ENCODE measurements at places on chromosomes 6 and 20.

DNA sequence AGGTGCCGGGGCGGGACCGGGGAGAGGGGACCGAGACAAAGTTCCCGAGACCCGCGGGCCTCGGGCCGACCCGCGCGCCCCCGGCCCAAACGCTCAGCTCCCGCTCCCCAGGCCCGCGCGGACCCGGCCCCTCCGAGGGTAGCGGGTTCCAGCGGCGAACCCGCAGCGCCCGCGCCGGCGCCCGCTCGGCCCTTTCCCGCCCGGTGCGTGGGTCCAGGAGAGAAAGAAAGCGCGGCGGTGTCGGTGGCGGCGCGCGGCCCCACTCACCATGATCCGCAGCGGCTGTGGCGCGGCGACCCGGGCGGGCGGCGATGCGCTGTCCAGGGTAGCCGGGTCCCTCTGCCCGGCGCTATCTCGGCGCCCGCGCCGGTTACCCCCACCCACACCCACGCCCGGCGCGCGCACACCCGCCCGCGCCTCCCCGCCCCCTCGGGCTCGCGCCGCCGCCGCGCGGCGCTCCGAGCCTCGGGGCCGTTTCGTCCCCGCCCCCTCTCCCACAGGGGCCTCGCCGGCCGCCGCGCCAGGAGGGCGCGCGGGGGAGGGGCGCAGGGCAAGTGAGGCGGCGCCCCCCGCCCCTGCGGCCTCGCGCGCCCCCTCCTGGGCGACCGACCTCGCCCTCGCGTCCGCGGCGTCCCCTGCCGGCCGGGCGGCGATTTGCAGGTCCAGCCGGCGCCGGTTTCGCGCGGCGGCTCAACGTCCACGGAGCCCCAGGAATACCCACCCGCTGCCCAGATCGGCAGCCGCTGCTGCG, at the start of gene ELOVL2:
Gene ELOVL2, minus strand, starts transcription at position 345 of the 751 bp plus-strand sequence. Its CDS starts 75 bp downstream, at position 270.
- no peak for DNase-seq

GRCh38 chr20:40787941-40788340, 98.9 kb upstream of the MAFB start:
- no peak for DNase-seq

- no peak for DNase-seq
Observed at GRCh38 chr6:73200735-73201134, 24.6 kb downstream of the KHDC1L start.

GRCh38 chr6:2834262-2834661, 7.4 kb downstream of the SERPINB1 start:
- no peak for DNase-seq

DNA sequence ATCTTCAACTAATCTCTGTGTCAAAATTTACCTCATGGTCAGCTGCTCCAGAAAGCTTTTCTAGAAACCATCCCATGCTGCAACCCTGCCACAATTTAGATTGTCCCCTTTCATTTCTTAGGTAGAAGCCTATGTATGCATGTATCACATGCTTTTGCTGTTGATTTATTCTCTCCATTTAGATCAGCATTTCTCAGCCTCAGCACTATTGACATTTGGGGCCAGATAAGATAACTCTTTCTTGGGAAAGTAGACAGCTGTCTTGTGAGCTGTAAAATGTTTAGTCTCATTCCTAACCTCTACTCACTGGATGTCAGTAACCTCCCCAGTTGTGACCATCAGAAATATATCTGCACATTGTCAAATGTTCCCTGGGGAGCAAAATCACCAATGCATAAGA, 99.0 kb downstream of the PLCB1 start:
- no peak for DNase-seq

GRCh38 chr6:110688661-110689268, 126.5 kb downstream of the CDK19 start:
- DNase-seq: no peak

- DNase-seq: no peak
Observed at GRCh38 chr20:59632541-59633113, 28.3 kb downstream of the PHACTR3 start.

DNA sequence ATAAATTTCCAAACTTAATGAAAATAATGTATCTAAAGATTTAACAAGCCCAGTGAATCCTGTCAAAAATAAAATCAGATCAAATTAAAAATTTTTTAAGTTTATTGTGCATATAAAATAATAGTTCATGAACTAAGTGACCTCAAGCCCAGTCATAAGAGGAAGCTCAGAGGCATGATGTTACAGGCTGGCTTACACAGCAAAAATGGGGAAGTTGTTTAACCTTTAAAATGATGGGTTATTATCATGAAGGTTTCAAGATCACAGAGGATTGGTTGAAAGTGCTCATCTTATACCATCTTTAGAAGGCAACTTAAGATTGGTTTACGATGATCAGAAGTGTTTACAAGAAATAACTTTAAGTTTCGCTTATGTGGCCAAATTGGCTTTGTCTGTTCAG, 102.5 kb downstream of the PAK5 start:
- no peak for DNase-seq

DNA sequence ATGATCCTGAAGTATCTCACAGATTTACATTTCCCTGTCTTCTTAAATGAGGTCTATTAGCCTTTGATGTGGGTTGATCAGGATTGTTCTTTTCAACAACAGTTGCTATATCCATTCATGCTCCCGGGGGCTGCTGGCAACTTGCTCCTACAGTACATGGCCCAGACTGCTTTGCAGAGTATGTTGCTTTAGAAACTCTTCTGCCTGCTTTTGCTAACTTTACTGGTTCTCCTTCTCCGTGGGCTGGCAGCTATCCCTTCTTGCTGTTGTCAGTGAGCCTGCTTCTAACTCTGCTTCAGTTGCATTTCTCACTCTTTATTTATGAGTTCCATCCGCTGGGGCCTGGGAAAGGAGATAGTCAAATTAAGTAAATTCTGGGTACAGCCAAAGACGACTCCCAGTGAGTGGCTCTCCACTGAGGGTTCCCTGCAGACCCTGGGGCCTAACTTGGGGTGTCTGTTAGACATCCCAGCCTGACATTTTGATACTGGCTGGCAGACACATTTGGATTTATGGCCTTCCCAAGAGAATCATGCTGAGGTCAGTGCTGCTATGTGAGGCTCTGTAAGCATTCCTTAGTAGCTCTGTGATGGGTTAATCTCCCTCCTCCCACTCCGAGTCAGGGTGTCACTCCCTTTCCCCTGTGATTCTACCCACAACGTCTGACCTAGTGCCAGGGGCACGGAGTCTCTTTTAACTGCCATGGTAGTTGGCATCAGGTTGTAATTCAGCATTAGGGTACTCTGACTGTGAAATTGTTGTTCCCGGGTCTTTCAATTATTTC, 73.6 kb downstream of the SLX4IP start:
- DNase-seq: peak; percentile 66

- DNase-seq: no peak
Observed at GRCh38 chr6:31332637-31333602, 24.1 kb downstream of the HLA-B start.

- DNase-seq: no peak
Observed at GRCh38 chr6:30600451-30600961, 16.5 kb downstream of the PPP1R10 start.
